Suprapubic skin (tissue), 4 donors: ENCODE measurements at places on chromosomes 12 and 14. TPM values are rescaled to one million over a fixed set of nuclear protein-coding genes. Genes with fewer than 3 reads are reported as not detected.
A peak's percentile ranks its signal among the peaks of the same experiment; 100 is the strongest.

- DNase-seq, result no peak
These were observed 222.9 kb upstream of the DDHD1 start for GRCh38 chr14:53376064-53376463.

DNA sequence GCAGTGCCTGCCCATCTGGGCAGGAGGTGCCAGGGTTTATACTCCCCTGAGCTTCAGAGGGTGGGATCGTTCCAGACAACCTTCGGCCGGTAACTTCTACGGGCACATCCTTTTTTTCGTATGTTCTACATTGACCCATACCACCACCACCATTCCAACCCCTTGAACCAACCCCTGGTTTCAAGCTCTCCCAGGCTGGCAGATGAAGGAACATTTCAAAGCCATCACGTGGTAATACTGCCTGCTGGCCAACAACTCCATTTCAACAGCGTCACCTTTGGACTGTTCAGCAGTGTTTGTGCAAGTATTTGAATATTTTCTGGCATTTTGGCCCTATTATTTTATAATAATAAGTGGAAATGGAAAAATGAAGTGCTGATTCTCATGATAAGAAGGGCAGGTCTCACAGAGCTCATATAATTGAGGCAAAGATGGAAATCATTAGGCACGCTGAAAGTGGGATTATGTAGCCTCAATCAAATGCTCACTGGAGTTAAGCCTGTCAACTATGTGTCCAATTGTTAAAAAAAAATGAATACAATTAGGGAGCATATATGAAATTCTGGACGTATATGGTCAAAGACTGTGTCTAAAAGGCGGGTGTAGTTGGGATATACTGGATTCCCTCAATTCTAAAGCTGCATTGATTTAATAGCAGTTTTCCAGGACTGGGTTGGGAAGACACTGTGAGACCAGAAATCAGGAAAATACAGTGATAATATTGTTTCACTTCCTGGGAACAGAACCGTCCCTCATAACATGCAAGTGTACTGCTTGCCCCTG, 162.1 kb downstream of the ZFP36L1 start:
- DNase-seq, result peak; percentile 52

- no peak for DNase-seq
These were observed 558.2 kb downstream of the FLRT2 start for GRCh38 chr14:86088156-86088555.

- DNase-seq, result peak; percentile 71
These were observed at the start of gene PPM1H for GRCh38 chr12:62934799-62935674. PPM1H (minus strand) TSS chr12:62935150; CDS start chr12:62934736, 414 bp downstream.

GRCh38 chr12:103279444-103279843, 216.3 kb downstream of the C12orf42 start:
- DNase-seq, result no peak

- DNase-seq, result no peak
These were observed 377.8 kb upstream of the SFSWAP start for GRCh38 chr12:131333136-131333535.

- no peak for DNase-seq
These were observed 53.1 kb downstream of the SYNE3 start for GRCh38 chr14:95463171-95463901.

GRCh38 chr14:81952917-81953316, 419.3 kb upstream of the SEL1L start:
- DNase-seq, result no peak

GRCh38 chr12:90995010-90995409, 9.8 kb downstream of the EPYC start:
- no peak for DNase-seq

- DNase-seq, result peak; percentile 94
These were observed 118.5 kb downstream of the TTC7B start for GRCh38 chr14:90697577-90698206.

- DNase-seq, result no peak
These were observed 331.5 kb downstream of the LRIG3 start for GRCh38 chr12:58588770-58589169.

- DNase-seq, result no peak
These were observed 91.8 kb downstream of the ITPK1 start for GRCh38 chr14:93023802-93024434.

- DNase-seq, result no peak
These were observed 78.4 kb downstream of the CATSPERB start for GRCh38 chr14:91653451-91653850.

DNA sequence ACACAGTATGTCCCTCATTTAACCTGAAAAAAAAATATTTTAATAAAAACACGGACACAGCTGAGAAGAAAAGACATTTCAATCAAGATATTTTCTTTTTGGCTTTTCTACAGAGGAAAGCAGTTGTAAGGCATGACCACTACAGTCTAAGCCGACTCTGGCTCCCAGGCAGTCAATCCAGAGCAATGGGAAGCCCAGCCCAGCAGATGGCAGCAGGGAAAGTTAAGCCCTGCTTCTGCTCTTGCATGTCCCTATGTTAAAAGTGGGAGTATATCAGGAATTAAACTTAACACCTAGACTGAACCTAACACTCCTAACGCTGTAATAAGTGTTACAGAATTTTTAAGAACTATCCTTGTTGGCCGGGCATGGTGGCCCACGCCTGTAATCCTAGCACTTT, 19.5 kb upstream of the HAL start:
- no peak for DNase-seq

- no peak for DNase-seq
These were observed 40.4 kb upstream of the GZMB start for GRCh38 chr14:24674204-24674970.

GRCh38 chr12:22677781-22678574, 53.0 kb downstream of the ETNK1 start:
- DNase-seq, result no peak

DNA sequence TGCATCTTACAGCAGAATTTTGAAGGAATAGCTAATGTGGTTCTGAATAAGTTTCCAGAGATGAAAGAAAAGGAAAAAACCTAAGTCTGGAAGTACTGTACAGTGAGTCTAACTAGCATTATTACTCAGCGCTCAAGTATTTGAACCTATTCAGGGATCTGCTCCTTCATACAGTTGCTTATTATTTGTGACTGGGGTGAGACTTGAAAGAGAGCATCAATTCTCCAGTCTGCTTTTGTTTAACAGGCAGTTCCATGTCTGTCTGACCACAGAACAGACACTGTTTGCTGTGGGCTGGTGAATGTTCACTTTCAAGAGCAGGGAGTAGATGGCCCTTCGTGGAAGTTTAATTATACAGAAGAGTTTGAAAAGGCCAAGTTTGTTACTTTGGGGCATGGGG, 9.3 kb downstream of the ETV6 start:
- DNase-seq, result no peak

DNA sequence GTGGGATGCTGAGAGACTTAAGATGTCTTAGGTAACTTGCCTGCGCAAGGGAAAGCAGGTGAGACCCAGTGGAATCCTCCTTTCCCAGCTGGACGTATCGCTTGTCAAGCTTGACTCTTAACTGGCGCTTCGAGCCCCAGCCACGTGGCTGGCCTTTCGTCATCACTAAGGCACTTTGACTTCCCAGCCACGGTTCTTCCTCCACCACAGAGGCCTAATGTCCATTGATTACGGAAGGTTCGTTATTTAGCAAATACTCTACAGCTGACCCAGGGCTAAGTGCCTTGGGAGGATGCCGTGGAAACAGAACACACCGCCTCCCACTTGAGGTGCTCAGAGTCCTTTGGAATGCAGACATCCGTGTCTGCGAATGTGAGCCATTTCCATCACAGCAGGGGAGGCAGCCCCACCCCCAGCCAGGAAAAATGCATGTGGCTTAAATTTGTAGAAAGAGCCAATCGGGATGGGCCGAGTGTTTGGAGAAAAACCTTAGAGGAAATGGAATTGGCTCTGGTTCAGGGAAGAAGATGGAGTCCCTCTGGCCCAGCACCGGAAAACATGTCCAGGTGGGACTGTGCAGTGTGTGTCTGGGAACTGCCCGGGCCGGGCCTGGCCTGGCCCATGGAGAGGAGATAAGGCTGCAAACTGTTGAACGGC, 115.7 kb downstream of the PLXNC1 start:
- no peak for DNase-seq

- DNase-seq, result no peak
These were observed 153.7 kb downstream of the CEP128 start for GRCh38 chr14:80787876-80788275.

DNA sequence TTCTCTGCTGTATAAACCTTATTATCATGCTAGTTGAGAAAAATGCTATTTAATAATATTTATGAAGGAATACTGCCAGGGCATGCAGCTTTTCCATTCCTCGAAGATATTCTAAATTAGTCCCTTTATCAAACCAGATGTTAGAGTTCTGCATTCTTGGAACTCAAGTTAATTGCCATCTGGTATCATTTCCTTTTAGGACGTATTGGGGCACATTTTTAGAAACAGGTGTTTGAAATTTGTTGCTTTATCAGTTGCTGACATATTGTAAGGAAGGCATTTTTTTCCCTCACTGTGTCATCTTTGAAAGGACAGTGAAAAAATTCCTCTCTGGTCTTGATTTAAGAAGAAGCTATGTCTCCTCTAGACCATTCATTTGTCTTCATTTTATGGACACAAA, 471.2 kb upstream of the PRICKLE1 start:
- no peak for DNase-seq

DNA sequence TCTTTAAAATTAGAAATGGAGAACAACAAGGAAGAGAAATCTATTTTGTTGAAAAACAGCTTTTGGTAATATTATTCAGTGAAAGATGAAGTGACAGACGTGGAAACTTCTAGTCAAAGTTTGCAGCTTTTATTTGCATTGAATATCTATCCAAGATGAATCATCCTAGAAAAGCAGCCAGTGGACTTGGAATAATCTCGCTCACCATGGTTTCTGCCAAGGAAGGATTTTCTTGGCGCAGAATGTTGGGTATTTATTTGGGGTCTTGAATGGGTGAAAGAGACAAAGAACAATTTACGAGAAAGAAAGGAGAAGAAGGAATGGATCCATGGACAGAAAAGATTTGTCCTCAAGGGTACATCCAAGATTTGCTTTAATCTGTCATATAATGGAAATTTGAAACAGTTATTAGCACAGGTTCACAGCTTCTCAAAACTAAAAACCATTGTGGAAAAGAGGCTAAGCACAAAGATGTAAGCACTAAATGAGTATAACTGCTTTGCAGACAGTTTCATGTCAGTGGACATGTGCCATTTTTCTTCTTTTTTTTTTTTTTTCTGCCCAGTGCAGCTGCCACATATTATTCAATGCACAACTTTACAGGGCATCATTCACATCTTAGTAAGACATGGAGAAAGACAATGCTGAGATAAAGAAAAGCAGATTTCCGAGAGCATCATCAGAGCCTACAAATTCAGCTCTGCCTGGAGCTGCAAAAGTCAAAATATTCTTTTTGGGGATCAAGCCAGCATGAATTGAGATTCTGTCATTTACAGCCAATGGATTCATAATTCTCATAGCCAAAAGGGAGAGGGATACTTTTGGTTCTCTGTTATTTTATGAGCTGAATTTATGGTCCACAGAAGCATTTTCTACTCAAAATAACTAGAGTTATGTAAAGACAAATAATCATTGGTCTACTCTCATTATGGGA, 333.7 kb downstream of the DAD1 start:
- DNase-seq, result no peak

DNA sequence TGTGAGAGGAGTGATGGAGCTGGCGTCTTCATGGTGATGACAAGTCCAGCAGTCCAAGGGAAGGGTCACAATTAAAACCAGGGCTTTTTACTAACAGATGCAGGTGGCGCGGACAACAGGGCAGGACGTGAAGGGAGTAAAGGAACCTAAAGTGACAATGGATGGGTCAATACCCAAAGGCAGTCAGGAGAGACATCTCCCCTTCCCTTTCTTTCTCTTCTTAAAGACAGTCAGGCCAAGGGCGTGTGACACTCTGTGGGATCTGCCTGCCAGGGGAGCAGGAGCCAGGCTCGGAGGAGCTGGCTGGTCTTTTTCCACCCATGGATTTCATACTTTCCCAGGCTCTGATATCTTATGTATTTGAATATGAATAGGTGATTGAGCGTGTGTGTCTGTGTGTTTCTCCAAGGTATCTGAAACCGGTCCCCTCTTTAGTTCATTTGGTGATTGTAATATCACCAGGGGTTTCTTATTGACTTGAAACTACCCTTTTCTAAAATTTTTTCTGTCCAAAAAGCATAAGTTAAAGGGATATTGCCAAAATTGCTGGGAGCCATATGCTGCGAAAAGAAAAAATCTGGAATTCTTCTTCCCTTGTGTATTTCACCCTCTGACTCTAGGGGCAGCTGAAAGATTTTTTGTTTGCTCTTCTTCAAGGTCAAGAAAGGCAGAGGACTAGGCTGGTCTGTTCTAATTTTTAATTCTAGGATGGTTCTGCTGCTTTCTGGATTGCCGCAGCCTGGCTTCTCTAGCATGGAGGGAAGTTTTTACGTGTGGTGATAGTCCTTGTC, 61.8 kb downstream of the FBXL14 start:
- DNase-seq, result no peak

DNA sequence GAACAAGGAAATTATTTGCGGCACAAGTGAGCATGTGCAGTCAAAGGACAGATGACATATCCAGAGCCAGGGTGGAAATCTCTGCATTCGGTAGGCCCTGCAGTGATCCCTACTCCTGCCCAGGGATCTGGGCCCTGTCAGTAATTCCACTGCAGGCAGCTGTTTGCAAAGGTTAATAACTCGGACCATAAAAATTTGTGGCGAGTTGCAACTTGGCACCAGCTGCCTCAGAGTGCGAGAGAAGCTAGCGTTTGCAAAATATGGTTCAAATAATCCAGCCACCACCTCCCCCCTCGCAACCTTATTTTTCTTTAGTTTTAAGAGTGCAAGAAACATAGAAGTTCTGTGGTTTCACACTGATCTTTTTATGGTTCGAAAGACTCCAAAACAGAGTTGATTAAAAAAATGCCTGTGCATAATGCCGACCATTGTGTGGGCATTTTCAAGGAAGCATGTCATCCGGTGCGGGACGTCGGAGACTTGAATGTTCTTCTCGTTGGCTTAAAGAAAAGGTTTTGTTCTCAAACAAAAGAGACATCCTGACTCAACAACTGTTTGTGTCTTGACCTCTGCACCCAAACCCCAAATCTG, 224.5 kb downstream of the BCL11B start:
- DNase-seq, result peak; percentile 41

GRCh38 chr12:92055877-92056276, 89.8 kb downstream of the BTG1 start:
- DNase-seq, result no peak

- no peak for DNase-seq
These were observed 42.9 kb upstream of the TESC start for GRCh38 chr12:117142094-117142493.

The CLEC9A gene
- total RNA-seq, result not detected

The KRT85 gene
- 766 TPM for total RNA-seq

The CCNB1IP1 gene
- total RNA-seq, result 50.3 TPM

The TAS2R20 gene
- total RNA-seq, result 1.0 TPM

The KRT73 gene
- 8.7 TPM for total RNA-seq

The EML1 gene
- total RNA-seq, result 15.2 TPM

The KRT80 gene
- 293 TPM for total RNA-seq

The SMCO2 gene
- 1.3 TPM for total RNA-seq

The CNOT2 gene
- 163 TPM for total RNA-seq

The LHX5 gene
- not detected for total RNA-seq

The RTL1 gene
- total RNA-seq, result not detected
